ENCODE measurements at places on chromosomes 1 and 21. TPM values are rescaled to one million over a fixed set of nuclear protein-coding genes. Genes with fewer than 3 reads are reported as not detected.
A peak's percentile ranks its signal among the peaks of the same experiment; 100 is the strongest.

GRCh38 chr1:217026531-217026930 lies 303.3 kb upstream of the ESRRG start:
- H3K4me3 ChIP-seq = no peak overlapping the region
- no peaks in the 10 kb centered on the region for H3K27me3 ChIP-seq
- H3K4me1 ChIP-seq = no peaks in the 10 kb centered on the region
- DNase-seq = no peak
- H3K36me3 ChIP-seq = no peaks in the 10 kb centered on the region

- peaks cover 10% of the 10 kb centered on the region for H3K4me1 ChIP-seq
- no peak overlapping the region for H3K4me3 ChIP-seq
- no peak for DNase-seq
- no peak overlapping the region for H3K27ac ChIP-seq
- no peaks in the 10 kb centered on the region for H3K36me3 ChIP-seq
- H3K27me3 ChIP-seq = no peaks in the 10 kb centered on the region
These were observed 60.0 kb downstream of the FBXO2 start for GRCh38 chr1:11594222-11594621.

IVL gene
- total RNA-seq = not detected

DNA sequence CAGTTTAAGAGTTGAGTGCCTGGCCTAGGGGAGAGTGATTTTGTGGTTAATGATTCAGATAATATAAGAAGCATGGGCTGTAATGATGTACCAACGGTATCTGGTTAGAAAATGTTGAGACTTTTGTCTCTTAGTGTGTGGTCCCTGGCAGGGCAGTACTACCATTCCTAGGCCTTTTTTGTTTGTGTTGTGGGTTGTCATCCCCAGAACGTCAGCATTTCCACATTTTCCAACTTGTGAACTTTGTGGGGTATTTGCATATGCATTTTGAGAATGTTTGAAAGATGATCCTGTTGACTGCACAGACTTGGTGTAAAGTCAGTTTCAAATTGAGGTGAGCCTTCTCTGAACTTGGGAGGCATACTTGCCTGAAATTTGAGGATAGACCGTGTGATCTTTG lies 11.4 kb downstream of the NEK7 start:
- no peaks in the 10 kb centered on the region for H3K36me3 ChIP-seq
- H3K27ac ChIP-seq = no peak overlapping the region
- no peaks in the 10 kb centered on the region for H3K27me3 ChIP-seq
- H3K4me1 ChIP-seq = peaks cover 61% of the 10 kb centered on the region

LRRC52 gene
- 0.87 TPM for total RNA-seq

- H3K27me3 ChIP-seq = no peaks in the 10 kb centered on the region
- no peaks in the 10 kb centered on the region for H3K36me3 ChIP-seq
- H3K27ac ChIP-seq = no peak overlapping the region
- H3K4me3 ChIP-seq = no peak overlapping the region
- no peaks in the 10 kb centered on the region for H3K4me1 ChIP-seq
- no peak for DNase-seq
These were observed 4.9 kb downstream of the RGS1 start for GRCh38 chr1:192580351-192580962.

- H3K27ac ChIP-seq = peak overlapping the region; percentile 9
- H3K4me3 ChIP-seq = no peak overlapping the region
- H3K27me3 ChIP-seq = no peaks in the 10 kb centered on the region
- H3K36me3 ChIP-seq = no peaks in the 10 kb centered on the region
- no peak for DNase-seq
These were observed 23.3 kb downstream of the NGF start for GRCh38 chr1:115314765-115315164.

DNA sequence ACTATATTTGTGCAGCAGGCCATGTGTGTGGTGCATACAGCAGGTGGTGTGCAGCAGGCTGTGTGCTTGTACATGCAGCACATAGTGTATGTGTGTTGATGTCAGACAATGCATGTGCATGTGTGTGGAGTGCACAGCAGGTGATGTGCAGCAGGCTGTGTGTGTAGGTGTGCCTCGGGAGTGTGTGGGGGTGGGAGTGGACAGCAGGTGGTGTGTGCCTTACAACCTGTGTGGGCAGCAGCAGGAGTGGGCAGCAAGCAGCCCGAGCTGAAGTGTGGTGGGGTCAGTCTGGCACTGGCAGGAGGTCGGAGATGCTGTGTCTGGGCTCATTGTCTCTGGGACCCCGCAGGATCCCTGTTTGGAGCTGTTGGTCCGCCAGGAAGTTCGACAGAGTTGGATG lies 29.6 kb downstream of the PTPRF start:
- no peak overlapping the region for H3K27ac ChIP-seq
- no peaks in the 10 kb centered on the region for H3K27me3 ChIP-seq
- peaks cover 19% of the 10 kb centered on the region for H3K4me1 ChIP-seq

VTCN1 gene
- not detected for total RNA-seq

- H3K4me3 ChIP-seq = no peak overlapping the region
- no peaks in the 10 kb centered on the region for H3K4me1 ChIP-seq
- H3K27ac ChIP-seq = no peak overlapping the region
- no peaks in the 10 kb centered on the region for H3K27me3 ChIP-seq
- H3K36me3 ChIP-seq = peaks cover 25% of the 10 kb centered on the region
- DNase-seq = no peak
These were observed 119.7 kb downstream of the APP start for GRCh38 chr21:26050857-26051256.

TOR1AIP1 gene
- 68.8 TPM for total RNA-seq

GRCh38 chr1:245869847-245870246 lies 637.2 kb downstream of the SMYD3 start:
- H3K27me3 ChIP-seq = no peaks in the 10 kb centered on the region
- no peak overlapping the region for H3K4me3 ChIP-seq
- no peak for DNase-seq
- peaks cover 13% of the 10 kb centered on the region for H3K4me1 ChIP-seq
- no peaks in the 10 kb centered on the region for H3K36me3 ChIP-seq

LRRC3 gene
- total RNA-seq = 3.6 TPM

COL9A2 gene
- 3.8 TPM for total RNA-seq

PDZK1IP1 gene
- total RNA-seq = 41.2 TPM

- H3K4me1 ChIP-seq = peaks cover 6% of the 10 kb centered on the region
- H3K36me3 ChIP-seq = no peaks in the 10 kb centered on the region
- H3K27ac ChIP-seq = no peak overlapping the region
- H3K27me3 ChIP-seq = no peaks in the 10 kb centered on the region
- no peak for DNase-seq
These were observed 170.0 kb upstream of the IVNS1ABP start for GRCh38 chr1:185487026-185487425.

GRCh38 chr1:40715491-40716059 lies 24.1 kb downstream of the NFYC start:
- no peak for DNase-seq
- H3K4me1 ChIP-seq = peaks cover 56% of the 10 kb centered on the region
- no peak overlapping the region for H3K4me3 ChIP-seq

DNA sequence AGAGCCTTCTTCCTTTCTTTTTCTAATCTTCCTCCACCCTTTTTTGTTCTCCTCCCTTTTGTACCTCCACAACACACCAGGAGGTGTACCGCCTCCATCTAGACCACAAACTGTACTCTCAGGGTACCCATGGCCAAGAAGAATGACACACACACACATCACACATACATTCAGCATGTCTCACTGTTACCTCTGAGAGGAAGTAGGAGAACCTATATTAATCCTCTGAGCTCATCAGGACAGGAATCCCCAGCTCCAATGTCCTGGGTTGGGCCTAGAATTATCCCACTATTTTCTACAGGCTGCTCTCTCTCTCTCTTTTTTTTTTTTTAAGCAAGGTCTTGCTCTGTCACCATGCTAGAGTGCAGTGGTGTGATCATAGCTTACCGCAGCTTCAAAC lies 36.7 kb downstream of the ATP2B4 start:
- no peaks in the 10 kb centered on the region for H3K36me3 ChIP-seq
- H3K27ac ChIP-seq = no peak overlapping the region
- H3K4me3 ChIP-seq = no peak overlapping the region
- no peaks in the 10 kb centered on the region for H3K27me3 ChIP-seq
